ENCODE measurements at places on chromosomes 3 and 15. TPM values are rescaled to one million over a fixed set of nuclear protein-coding genes. Genes with fewer than 3 reads are reported as not detected.

KIF15 gene
- 0.49 TPM for total RNA-seq

ECE2 gene
- not detected for total RNA-seq

STAC gene
- total RNA-seq: 14.2 TPM

CLDN16 gene
- not detected for total RNA-seq

A4GNT gene
- total RNA-seq: not detected

XCR1 gene
- 0.63 TPM for total RNA-seq

ADAMTSL3 gene
- total RNA-seq: 74.5 TPM

PLSCR5 gene
- not detected for total RNA-seq

GOLGA8Q gene
- 5.7 TPM for total RNA-seq

EPHB3 gene
- 9.0 TPM for total RNA-seq

RARB gene
- total RNA-seq: 5.9 TPM

AMT gene
- 11.3 TPM for total RNA-seq

LSAMP gene
- total RNA-seq: 7.8 TPM

SLC6A1 gene
- 1.4 TPM for total RNA-seq

SLC9A9 gene
- 12.6 TPM for total RNA-seq

- peak overlapping the region; percentile 98 for H3K27ac ChIP-seq
- no peak for DNase-seq
- no peaks in the 10 kb centered on the region for H3K36me3 ChIP-seq
- no peaks in the 10 kb centered on the region for H3K4me1 ChIP-seq
- H3K27me3 ChIP-seq: no peaks in the 10 kb centered on the region
Measured at GRCh38 chr3:129628169-129628522, 21.7 kb upstream of the PLXND1 start.

DNA sequence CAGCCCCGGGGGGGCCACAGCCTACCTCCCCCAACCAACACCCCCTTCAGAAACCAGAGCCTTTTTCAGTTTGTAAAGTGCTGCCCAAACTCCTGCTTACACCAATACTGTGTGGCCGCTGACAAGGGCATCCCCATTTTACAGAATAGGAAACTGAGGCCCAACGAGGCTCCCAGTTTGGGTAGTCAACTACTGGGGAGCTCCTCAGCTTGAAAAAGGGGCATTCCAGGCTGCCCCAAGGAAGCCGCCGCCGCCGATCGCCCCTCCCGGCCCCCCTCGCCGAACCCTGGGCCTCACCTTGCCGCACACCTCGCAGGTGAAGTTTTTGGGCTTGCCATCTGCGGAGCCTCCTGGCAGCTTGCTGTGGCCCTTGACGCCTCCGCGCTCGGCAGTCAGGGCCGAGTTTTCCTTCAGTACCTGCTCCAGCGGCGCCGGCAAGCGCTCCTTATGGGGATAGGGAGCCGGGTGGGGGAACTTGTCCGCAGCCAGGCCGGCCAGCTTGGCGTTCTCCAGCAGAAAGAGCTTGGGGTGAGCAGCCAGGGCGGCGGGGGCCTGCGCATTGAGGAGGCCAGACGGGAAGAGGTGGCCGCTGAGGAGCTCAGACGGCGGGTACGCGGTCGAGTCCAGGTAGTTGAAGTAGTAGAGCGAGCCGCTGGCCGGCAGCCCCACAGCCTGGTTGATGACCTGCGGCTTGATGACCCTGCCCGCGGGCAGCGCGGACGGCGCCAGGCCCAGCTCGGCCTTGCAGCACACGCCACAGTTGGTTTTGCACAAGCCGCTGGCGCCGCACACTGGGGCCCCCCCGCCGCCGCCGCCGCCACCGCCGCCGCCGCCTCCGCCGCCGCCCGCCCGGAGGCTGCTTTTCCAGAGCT lies 1.4 kb downstream of the FEZF2 start:
- H3K4me3 ChIP-seq: no peak overlapping the region
- no peak overlapping the region for H3K27ac ChIP-seq
- DNase-seq: no peak
- no peaks in the 10 kb centered on the region for H3K4me1 ChIP-seq
- H3K36me3 ChIP-seq: no peaks in the 10 kb centered on the region

DNA sequence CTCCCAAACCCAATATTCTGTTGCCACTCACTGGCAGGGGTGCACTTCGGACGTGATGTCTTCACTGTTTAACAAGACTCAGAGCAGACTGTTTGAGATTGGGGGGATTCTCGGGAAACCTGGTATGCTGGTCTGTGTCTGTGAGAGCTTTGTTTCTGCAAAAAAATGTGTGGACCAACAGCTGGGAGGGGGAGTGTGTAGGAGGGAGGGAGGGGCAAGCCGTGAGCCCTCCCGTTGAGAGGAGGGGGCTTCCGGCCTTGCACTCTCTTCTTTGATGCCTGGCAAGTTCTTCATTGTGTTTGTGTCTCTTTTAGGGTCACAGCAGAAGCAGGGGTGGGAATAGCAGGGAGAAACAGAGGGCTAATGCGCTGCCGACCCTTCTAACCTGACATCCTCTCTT lies 74.9 kb upstream of the NDN start:
- no peak for DNase-seq
- no peak overlapping the region for H3K27ac ChIP-seq
- H3K27me3 ChIP-seq: no peaks in the 10 kb centered on the region

- no peaks in the 10 kb centered on the region for H3K27me3 ChIP-seq
- DNase-seq: no peak
- H3K4me3 ChIP-seq: no peak overlapping the region
- no peak overlapping the region for H3K27ac ChIP-seq
- no peaks in the 10 kb centered on the region for H3K36me3 ChIP-seq
Measured at GRCh38 chr3:46422617-46423016, 15.6 kb downstream of the CCRL2 start.

DNA sequence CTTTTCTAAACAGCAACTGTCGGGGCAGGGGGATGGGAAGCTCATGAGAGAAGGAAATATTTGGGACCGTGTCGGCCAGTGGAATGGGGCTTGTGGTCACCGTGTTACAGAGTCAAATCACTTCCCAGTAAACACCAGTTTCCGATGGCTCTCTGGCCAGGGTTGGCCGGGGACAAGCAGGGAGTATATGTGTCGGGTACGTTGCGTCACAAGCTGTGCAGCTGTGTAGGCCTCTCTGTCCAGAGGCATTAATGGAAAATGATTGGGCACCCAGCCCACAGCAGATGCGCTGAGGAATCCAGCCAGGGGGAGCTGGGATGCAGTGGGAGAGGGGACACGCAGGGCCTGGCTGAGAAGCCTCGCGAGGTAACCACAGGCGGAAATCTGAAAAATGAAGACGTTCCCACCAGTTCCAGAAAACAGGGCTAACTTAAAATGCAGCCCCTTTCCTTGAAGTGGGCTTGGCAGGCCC lies 15.8 kb upstream of the ALDH1A3 start:
- no peak overlapping the region for H3K4me3 ChIP-seq
- no peaks in the 10 kb centered on the region for H3K36me3 ChIP-seq
- peak; percentile 59 for DNase-seq
- no peak overlapping the region for H3K27ac ChIP-seq
- H3K27me3 ChIP-seq: no peaks in the 10 kb centered on the region

DNA sequence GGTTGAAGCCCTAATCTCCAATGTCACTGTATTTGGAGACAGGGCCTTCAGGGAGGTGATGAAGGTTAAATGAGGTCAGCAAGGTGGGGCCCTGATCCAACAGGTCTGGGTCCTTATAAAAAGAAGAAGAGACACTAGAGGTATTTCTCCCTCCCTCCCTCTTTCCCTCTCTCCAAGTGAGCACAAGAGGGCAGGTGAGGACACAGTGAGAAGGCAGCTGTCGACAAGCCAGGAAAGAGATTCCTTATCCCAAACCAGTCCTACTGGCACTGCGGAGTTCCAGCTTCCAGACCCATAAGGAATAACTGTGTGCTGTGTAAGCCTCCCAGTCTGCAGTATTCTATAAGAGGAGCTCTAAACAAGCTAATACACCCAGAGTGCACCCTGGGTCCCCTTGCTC lies 134.7 kb downstream of the ADAMTS17 start:
- H3K27me3 ChIP-seq: no peaks in the 10 kb centered on the region
- H3K27ac ChIP-seq: no peak overlapping the region
- no peak for DNase-seq
- no peaks in the 10 kb centered on the region for H3K4me1 ChIP-seq
- H3K36me3 ChIP-seq: no peaks in the 10 kb centered on the region
- H3K4me3 ChIP-seq: no peak overlapping the region

- no peaks in the 10 kb centered on the region for H3K27me3 ChIP-seq
- H3K4me3 ChIP-seq: no peak overlapping the region
- peaks cover 4% of the 10 kb centered on the region for H3K36me3 ChIP-seq
- H3K27ac ChIP-seq: no peak overlapping the region
- no peaks in the 10 kb centered on the region for H3K4me1 ChIP-seq
Measured at GRCh38 chr3:50068134-50068533, 20.6 kb upstream of the RBM5 start.

DNA sequence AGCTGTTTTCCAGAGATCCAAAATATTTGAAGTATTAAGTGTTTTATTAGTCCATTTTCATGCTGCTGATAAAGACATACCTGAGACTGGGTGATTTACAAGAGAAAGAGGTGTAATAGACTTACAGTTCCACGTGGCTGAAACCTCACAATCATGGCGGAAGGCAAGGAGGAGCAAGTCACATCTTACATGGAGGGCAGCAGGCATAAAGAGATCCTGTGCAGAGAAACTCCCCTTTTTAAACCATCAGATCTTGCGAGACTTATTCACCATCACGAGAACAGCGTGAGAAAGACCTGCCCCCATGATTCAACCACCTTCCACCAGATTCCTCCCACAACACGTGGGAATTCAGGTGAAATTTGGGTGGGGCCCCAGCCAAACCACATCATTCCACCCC lies 82.0 kb downstream of the KY start:
- peaks cover 1% of the 10 kb centered on the region for H3K36me3 ChIP-seq
- no peaks in the 10 kb centered on the region for H3K27me3 ChIP-seq
- H3K27ac ChIP-seq: no peak overlapping the region
- no peak overlapping the region for H3K4me3 ChIP-seq

- no peaks in the 10 kb centered on the region for H3K36me3 ChIP-seq
- no peak overlapping the region for H3K27ac ChIP-seq
- no peak for DNase-seq
- H3K27me3 ChIP-seq: peaks cover 2% of the 10 kb centered on the region
- no peak overlapping the region for H3K4me3 ChIP-seq
- no peaks in the 10 kb centered on the region for H3K4me1 ChIP-seq
Measured at GRCh38 chr3:183378951-183379350, 49.5 kb downstream of the MCF2L2 start.

DNA sequence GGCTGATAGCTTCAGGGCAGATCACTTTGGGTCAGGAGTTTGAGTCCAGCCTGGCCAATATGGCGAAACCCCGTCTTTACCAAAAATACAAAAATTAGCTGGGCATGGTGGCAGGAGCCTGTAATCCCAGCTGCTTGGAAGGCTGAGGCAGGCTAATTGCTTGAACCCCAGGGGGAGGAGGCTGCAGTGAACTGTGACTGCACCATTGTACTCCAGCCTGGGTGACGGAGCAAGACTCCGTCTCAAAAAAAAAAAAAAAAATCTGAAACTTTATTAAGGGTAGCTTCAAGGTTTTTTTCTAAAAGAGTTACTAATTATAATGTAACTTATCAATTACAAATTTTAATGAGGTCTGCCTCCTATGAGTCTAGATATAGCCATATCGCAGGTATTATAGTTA lies 5.1 kb downstream of the NECTIN3 start:
- H3K36me3 ChIP-seq: no peaks in the 10 kb centered on the region
- H3K27ac ChIP-seq: no peak overlapping the region
- peaks cover 2% of the 10 kb centered on the region for H3K4me1 ChIP-seq
- no peaks in the 10 kb centered on the region for H3K27me3 ChIP-seq

DNA sequence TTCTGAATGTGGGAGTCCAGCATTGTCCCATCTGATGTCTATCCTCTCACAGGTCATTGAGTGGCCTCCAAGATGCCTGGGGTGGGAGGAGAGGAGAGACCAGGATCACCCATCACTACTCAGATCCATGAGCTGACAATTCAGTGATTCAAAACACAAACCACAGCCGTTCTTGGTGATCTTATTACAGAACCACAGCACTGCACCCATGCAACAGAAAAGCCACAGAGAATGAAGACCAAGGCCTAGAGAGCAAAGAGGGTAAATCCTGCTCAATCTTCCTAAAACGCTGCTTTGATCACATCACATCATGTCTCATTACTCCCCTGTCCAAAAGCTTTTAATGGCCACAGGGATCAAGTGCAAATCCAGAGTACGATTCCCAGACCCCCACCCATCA lies 23.5 kb downstream of the ANP32A start:
- H3K27ac ChIP-seq: no peak overlapping the region
- DNase-seq: no peak
- no peak overlapping the region for H3K4me3 ChIP-seq

GRCh38 chr3:32146746-32147211 lies 40.4 kb downstream of the GPD1L start:
- no peak for DNase-seq
- H3K4me3 ChIP-seq: no peak overlapping the region

GRCh38 chr3:127157171-127157828 lies 35.6 kb upstream of the PRR23E start:
- DNase-seq: no peak
- H3K4me3 ChIP-seq: no peak overlapping the region
- H3K4me1 ChIP-seq: no peaks in the 10 kb centered on the region

- H3K36me3 ChIP-seq: no peaks in the 10 kb centered on the region
- no peak overlapping the region for H3K27ac ChIP-seq
- no peak overlapping the region for H3K4me3 ChIP-seq
- no peak for DNase-seq
Measured at GRCh38 chr15:48802867-48803266, 8.0 kb downstream of the CEP152 start.

GRCh38 chr15:74041777-74042435 lies 40.4 kb downstream of the GOLGA6A start:
- H3K4me3 ChIP-seq: no peak overlapping the region
- H3K27me3 ChIP-seq: no peaks in the 10 kb centered on the region
- no peaks in the 10 kb centered on the region for H3K36me3 ChIP-seq
- DNase-seq: peak; percentile 60

DNA sequence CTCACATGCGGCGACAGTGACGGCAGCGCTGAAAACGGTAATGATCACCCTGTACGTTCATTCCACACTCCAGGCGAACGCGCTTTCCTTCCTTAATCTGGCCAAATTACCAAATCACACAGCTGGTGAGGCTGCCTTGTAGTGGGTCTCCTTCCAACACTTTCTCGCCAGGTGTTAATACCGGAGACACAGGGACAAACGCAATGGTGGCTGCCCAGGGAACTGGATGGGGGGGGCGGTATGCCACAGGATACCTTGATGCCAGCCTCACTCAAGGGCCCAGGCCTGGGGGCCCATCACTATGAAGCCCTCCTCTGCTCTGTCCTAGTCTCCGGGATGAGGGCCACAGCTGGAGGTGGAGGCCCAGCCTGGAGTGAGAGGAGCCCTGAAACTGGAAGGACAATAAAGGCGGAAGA lies 1.4 kb upstream of the CAMK2N2 start:
- H3K4me1 ChIP-seq: no peaks in the 10 kb centered on the region
- no peaks in the 10 kb centered on the region for H3K36me3 ChIP-seq
- H3K4me3 ChIP-seq: no peak overlapping the region
- peaks cover 2% of the 10 kb centered on the region for H3K27me3 ChIP-seq

GRCh38 chr3:111913163-111913763 lies 54.2 kb downstream of the PHLDB2 start:
- H3K4me3 ChIP-seq: no peak overlapping the region
- H3K27ac ChIP-seq: no peak overlapping the region
- H3K36me3 ChIP-seq: peaks cover 3% of the 10 kb centered on the region
- H3K27me3 ChIP-seq: no peaks in the 10 kb centered on the region

GRCh38 chr3:67416703-67417102 lies 237.7 kb downstream of the SUCLG2 start:
- no peak overlapping the region for H3K27ac ChIP-seq
- no peak overlapping the region for H3K4me3 ChIP-seq
- no peaks in the 10 kb centered on the region for H3K4me1 ChIP-seq
- no peaks in the 10 kb centered on the region for H3K27me3 ChIP-seq
- DNase-seq: no peak
